Lower lobe of right lung (tissue), 2 donors: ENCODE measurements at places on chromosomes 11 and 22. TPM values are rescaled to one million over a fixed set of nuclear protein-coding genes. Genes with fewer than 3 reads are reported as not detected.

GRCh38 chr11:69002570-69003231, 10.3 kb downstream of the MRGPRF start:
- peak; percentile 38 for DNase-seq
- H3K27me3 ChIP-seq, result peaks cover 11% of the 10 kb centered on the region
- peaks cover 21% of the 10 kb centered on the region for H3K36me3 ChIP-seq
- H3K27ac ChIP-seq, result no peak overlapping the region
- peaks cover 17% of the 10 kb centered on the region for H3K4me1 ChIP-seq

DNA sequence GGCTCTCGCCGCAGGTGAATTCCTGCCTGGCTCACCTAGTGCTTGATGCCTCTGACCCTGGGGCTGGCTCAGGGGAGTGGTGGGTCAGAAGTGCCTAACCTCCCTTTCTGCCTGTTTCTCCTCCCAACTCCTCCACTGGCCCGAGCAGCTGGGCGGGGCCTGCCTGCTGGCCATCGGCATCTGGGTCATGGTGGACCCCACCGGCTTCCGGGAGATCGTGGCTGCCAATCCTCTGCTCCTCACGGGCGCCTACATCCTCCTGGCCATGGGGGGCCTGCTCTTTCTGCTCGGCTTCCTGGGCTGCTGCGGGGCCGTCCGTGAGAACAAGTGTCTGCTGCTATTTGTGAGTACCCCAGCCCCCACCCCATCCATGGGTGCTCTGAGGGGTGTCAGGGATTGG, 41.1 kb downstream of the TP53I11 start:
- DNase-seq, result no peak
- peaks cover 15% of the 10 kb centered on the region for H3K4me1 ChIP-seq
- no peaks in the 10 kb centered on the region for H3K36me3 ChIP-seq
- no peak overlapping the region for H3K27ac ChIP-seq

- no peaks in the 10 kb centered on the region for H3K36me3 ChIP-seq
- no peaks in the 10 kb centered on the region for H3K27me3 ChIP-seq
These were observed 201.0 kb upstream of the NAV2 start for GRCh38 chr11:19511413-19512183.

- no peak for DNase-seq
- no peaks in the 10 kb centered on the region for H3K27me3 ChIP-seq
- H3K4me3 ChIP-seq, result no peak overlapping the region
These were observed 10.6 kb downstream of the EIF3M start for GRCh38 chr11:32594272-32594671.

DNA sequence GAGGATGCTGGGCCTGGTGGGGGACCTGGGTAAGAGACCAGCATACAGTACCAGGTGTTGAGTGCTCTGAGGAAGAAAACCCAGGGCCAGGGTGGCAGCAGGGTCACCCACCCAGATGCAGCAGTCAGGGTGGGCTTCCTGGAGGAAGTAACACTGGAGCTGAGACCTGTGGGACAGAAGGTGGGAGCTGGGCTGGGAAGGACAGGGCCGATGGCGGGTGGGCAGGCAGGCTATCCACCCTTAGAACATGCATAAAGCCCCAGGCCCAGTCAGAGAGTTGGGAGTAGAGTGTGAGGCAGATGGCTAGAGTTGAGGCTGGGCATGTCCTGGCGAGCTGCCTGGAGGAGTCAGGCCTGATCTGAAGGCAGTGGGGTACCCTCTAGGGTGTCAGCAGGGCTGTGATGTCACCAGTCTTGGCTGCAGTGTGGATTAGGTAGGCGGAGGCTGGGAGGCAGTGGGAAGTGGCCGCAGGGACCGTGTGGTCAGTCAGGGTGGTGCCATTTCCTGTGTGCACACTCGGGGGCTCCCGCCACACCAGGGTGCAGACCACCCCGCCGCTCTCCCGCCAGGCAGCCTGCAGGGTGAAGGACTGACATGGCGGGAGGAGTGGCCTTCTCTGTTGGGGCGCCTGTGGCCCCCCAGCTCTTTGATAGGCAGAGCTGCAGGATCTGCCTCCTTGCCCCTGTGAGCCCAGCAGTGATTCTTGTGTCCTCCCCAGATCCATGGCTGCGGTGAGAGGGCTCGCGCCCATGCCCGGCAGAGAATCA, 35.3 kb downstream of the IGHMBP2 start:
- no peak overlapping the region for H3K27ac ChIP-seq
- DNase-seq, result no peak
- peaks cover 68% of the 10 kb centered on the region for H3K36me3 ChIP-seq
- no peaks in the 10 kb centered on the region for H3K4me1 ChIP-seq
- H3K4me3 ChIP-seq, result no peak overlapping the region

GRCh38 chr22:48520884-48521588, 1306.6 kb downstream of the BRD1 start:
- no peak overlapping the region for H3K4me3 ChIP-seq
- DNase-seq, result no peak
- H3K27ac ChIP-seq, result no peak overlapping the region
- H3K27me3 ChIP-seq, result peaks cover 3% of the 10 kb centered on the region
- no peaks in the 10 kb centered on the region for H3K4me1 ChIP-seq

- H3K4me1 ChIP-seq, result no peaks in the 10 kb centered on the region
- no peaks in the 10 kb centered on the region for H3K36me3 ChIP-seq
- H3K27ac ChIP-seq, result peak overlapping the region; percentile 75
- H3K27me3 ChIP-seq, result no peaks in the 10 kb centered on the region
These were observed 17.1 kb upstream of the EFCAB6 start for GRCh38 chr22:43828998-43829782.

DNA sequence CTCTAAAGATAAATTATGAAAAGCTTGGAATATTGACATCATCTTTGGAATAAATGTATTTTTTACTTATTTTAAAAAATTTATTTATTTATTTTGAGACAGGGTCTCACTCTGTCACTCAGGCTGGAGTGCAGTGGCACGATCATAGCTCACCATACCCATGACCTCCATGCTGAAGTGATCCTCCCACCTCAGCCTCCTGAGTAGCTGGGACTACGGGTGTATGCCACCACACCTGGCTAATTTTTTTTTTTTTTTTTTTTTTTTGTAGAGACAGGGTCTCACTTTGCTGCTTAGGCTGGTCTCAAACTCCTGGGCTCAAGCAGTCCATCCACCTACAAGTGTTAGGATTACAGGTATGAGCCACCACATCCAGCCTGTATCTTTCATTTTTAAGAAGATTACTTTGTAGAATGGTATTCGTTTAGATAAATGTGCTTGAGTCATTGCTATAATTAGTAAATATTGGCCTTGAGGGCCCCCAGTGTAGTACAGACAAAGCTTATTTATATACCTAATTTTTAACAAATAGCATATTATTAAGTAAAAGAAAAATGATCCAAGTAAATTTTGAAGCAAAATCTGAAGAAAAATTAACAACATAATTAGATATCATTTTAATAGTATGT, 8.5 kb downstream of the SWAP70 start:
- no peak overlapping the region for H3K27ac ChIP-seq
- H3K4me3 ChIP-seq, result no peak overlapping the region
- peaks cover 19% of the 10 kb centered on the region for H3K4me1 ChIP-seq
- DNase-seq, result no peak

- H3K27ac ChIP-seq, result no peak overlapping the region
- H3K27me3 ChIP-seq, result no peaks in the 10 kb centered on the region
These were observed 413.4 kb downstream of the SOX6 start for GRCh38 chr11:15942936-15943335.

DNA sequence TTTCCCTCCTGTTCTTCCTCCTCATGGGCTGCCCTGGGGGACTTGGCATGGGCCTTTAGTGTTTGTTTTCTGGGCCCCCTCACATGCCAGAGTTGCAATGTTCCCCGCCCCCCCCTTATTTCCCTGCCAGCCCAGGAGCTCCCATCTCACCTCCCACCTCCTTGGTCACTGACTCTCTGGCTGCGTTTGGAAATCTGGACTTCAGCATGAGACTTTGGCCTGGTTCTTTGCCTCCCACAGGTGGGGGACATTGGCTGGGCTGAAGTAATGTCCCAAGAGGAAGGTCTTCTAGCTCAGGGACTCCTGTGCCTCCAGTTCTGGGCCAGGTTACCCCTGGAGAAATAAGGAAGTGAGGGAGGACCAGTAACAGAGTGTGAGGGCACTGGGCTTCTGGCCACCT, 7.0 kb downstream of the MTFP1 start:
- no peaks in the 10 kb centered on the region for H3K36me3 ChIP-seq
- no peak overlapping the region for H3K27ac ChIP-seq
- no peak overlapping the region for H3K4me3 ChIP-seq
- DNase-seq, result no peak
- no peaks in the 10 kb centered on the region for H3K4me1 ChIP-seq
- H3K27me3 ChIP-seq, result no peaks in the 10 kb centered on the region

- DNase-seq, result peak; percentile 39
- H3K27ac ChIP-seq, result peak overlapping the region; percentile 24
- H3K27me3 ChIP-seq, result no peaks in the 10 kb centered on the region
- peaks cover 40% of the 10 kb centered on the region for H3K36me3 ChIP-seq
These were observed 12.3 kb downstream of the TOLLIP start for GRCh38 chr11:1297011-1297575.

- DNase-seq, result no peak
- no peaks in the 10 kb centered on the region for H3K4me1 ChIP-seq
- no peak overlapping the region for H3K4me3 ChIP-seq
- no peaks in the 10 kb centered on the region for H3K36me3 ChIP-seq
- no peak overlapping the region for H3K27ac ChIP-seq
- H3K27me3 ChIP-seq, result no peaks in the 10 kb centered on the region
These were observed 299.2 kb upstream of the API5 start for GRCh38 chr11:43012606-43013005.

DNA sequence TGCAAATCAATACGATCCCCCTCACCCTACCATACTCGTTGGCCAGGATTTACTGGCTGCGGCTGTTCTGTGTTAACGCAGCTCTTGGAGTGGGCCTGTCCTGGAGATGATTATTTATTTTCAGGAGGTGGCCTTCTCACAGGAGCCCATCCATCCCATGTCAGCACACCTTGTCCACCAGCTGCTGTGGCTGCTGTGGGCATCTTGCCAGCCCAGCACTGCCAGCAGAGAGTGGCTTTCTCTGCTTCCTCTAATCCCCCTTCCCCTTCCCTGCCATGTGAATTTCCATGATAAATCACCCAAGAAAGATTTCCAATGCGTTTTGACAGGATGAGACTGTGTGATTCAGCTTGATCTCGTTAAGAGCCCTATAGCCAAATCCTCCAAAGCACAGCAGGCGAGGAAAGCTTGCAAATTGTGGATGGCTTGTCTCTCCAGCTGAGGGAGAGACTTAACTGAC, 309.1 kb upstream of the C11orf87 start:
- no peaks in the 10 kb centered on the region for H3K36me3 ChIP-seq
- no peak overlapping the region for H3K27ac ChIP-seq
- H3K27me3 ChIP-seq, result no peaks in the 10 kb centered on the region
- no peak for DNase-seq
- H3K4me3 ChIP-seq, result no peak overlapping the region

- H3K27ac ChIP-seq, result no peak overlapping the region
- H3K36me3 ChIP-seq, result peaks cover 18% of the 10 kb centered on the region
- DNase-seq, result no peak
- no peak overlapping the region for H3K4me3 ChIP-seq
- no peaks in the 10 kb centered on the region for H3K27me3 ChIP-seq
- no peaks in the 10 kb centered on the region for H3K4me1 ChIP-seq
These were observed 41.7 kb downstream of the PRMT3 start for GRCh38 chr11:20429216-20429615.

DNA sequence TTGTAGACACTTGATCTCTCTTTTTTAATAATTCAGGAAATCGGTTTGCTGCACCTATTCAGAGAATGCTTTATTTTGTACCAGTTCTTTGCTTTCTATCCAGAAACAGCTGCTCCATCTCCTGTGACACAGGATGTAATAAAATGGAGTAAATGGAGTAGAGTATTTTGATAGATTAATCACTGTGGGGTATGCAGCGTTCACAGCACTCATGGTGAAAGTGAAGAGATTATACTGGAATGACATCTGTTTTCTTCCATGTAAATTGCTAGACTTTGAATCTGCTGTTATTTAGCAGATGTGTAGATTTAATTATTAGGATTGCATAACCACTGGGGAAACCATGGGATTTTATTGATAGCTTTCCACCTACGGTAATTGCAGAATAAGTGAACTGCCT, 227.3 kb upstream of the ARHGAP42 start:
- no peaks in the 10 kb centered on the region for H3K4me1 ChIP-seq
- H3K27ac ChIP-seq, result no peak overlapping the region
- H3K36me3 ChIP-seq, result no peaks in the 10 kb centered on the region
- H3K4me3 ChIP-seq, result no peak overlapping the region
- DNase-seq, result no peak

GRCh38 chr11:94330789-94331188, 26.4 kb downstream of the IZUMO1R start:
- DNase-seq, result no peak
- no peak overlapping the region for H3K27ac ChIP-seq
- no peaks in the 10 kb centered on the region for H3K36me3 ChIP-seq

GRCh38 chr11:123581651-123582399, 72.6 kb downstream of the SCN3B start:
- no peak overlapping the region for H3K4me3 ChIP-seq
- peaks cover 8% of the 10 kb centered on the region for H3K27me3 ChIP-seq
- no peak for DNase-seq
- no peaks in the 10 kb centered on the region for H3K36me3 ChIP-seq
- no peaks in the 10 kb centered on the region for H3K4me1 ChIP-seq

GRCh38 chr11:204587-205109, 2.6 kb downstream of the BET1L start:
- H3K4me1 ChIP-seq, result peaks cover 42% of the 10 kb centered on the region
- DNase-seq, result no peak
- no peak overlapping the region for H3K27ac ChIP-seq
- H3K4me3 ChIP-seq, result no peak overlapping the region
- peaks cover 49% of the 10 kb centered on the region for H3K36me3 ChIP-seq

DNA sequence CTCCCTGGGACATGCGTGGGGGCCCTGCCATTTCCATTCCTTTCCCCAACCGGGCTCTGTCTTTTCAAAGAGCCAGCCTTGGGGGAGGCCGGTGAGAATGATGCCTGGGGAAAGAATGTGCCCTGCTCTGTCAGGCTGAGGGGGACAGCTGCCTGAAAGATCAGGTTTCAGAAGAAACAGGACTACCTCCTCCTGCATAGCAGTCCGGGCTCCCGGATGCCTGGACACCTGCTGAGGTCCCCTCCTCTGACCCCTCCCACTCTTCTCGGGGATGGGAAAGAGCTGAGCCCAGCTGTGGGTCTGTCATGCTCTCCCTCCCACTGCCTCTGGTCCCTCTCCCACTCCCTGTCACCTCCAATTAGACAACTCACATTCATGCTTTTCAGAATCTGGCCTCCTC, 41.8 kb upstream of the CDON start:
- no peak for DNase-seq
- no peak overlapping the region for H3K27ac ChIP-seq
- H3K36me3 ChIP-seq, result no peaks in the 10 kb centered on the region
- no peaks in the 10 kb centered on the region for H3K27me3 ChIP-seq
- H3K4me3 ChIP-seq, result no peak overlapping the region

The SOX6 gene
- total RNA-seq, result 4.8 TPM

The UBQLN3 gene
- total RNA-seq, result 0.50 TPM

The TTC36 gene
- 1.0 TPM for total RNA-seq

The P2RY6 gene
- total RNA-seq, result 3.6 TPM

The KRTAP5-7 gene
- not detected for total RNA-seq

The A4GALT gene
- total RNA-seq, result 19.4 TPM

The PARVG gene
- 96.2 TPM for total RNA-seq

The SLC25A45 gene
- total RNA-seq, result 13.0 TPM

The PHF21B gene
- total RNA-seq, result not detected

The KIAA1671 gene
- total RNA-seq, result 40.7 TPM

The APOL4 gene
- 29.0 TPM for total RNA-seq

The BIRC3 gene
- total RNA-seq, result 17.8 TPM

The POU2F3 gene
- total RNA-seq, result 4.6 TPM

The TRIM48 gene
- not detected for total RNA-seq

The RIMBP3C gene
- 0.47 TPM for total RNA-seq

The FREY1 gene
- 0.53 TPM for total RNA-seq

The CBLIF gene
- not detected for total RNA-seq

The SH3BP1 gene
- 34.8 TPM for total RNA-seq

The UCP3 gene
- total RNA-seq, result 3.1 TPM

The OR5B21 gene
- total RNA-seq, result not detected

The PGA5 gene
- total RNA-seq, result 0.32 TPM

The CDHR5 gene
- not detected for total RNA-seq

The OR52A1 gene
- not detected for total RNA-seq
